NCI-H2081 (cell line): ENCODE measurements at places on chromosomes 5 and 9.

DNA sequence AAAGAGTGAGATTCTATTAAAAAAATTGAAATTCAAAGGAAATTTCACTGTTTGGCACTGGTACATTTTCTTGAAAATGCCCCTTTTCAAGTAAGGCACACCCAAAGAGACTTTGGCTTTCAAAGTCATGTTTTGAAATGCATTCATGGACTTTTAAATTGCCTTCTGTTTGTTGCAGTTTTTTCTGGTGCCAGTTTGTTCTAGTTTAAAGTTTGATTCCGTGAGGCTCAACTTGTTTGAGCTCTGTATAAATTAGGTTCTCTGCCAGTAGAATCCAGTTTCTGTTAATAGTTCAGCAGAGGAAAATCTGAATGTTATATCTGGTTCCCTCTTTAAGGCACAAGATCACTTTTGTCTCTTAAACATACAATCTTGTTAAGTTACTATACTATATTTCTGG, 16.4 kb downstream of the ATP6V0E1 start:
- no peak for DNase-seq

DNA sequence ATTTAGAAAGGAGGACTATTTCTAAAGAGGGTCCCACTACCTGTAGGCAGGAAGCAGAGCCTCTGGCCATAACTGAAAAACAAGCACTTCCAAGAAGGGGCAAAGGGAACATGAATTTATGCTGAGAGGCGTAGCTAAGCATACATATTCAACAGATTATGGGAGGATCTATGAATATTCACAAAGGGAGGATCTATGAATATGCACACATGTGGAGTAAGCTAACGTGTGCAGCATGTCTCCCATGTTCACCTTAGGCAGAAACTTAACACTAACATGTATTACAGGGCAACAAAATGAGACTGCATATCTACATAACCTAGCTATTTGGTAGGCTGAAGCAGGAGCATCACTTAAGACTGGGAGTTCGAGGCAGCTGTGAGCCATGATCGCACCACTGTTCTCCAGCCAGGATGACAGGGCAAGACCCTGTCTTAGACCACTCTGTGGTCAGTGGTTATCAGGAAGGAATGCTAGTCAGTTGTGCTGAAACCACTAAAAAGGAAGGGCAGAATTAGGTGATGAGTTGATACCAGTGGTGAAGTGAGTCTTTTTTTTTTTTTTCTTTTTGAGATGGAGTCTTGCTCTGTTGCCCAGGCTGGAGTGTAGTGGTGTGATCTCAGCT, 20.8 kb downstream of the FXN start:
- no peak for DNase-seq

DNA sequence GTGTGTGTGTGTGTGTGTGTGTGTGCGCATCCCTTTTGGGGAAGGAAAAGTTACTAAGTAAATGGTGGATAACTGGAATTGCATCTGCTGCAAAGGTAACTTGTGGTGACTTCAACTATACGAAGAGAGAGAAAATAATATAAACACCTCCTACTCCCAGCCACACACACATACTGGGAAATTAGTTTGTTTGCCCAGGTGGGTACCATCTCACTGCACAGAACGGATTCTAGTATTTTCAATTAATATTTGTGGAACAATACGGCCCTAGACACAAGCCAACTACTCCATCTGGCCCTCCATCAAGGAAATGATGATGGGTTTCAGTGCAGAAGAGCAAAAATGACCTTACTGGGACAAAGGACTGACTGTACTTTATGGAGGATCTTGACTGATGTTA, 32.2 kb upstream of the TXN start:
- DNase-seq: no peak

DNA sequence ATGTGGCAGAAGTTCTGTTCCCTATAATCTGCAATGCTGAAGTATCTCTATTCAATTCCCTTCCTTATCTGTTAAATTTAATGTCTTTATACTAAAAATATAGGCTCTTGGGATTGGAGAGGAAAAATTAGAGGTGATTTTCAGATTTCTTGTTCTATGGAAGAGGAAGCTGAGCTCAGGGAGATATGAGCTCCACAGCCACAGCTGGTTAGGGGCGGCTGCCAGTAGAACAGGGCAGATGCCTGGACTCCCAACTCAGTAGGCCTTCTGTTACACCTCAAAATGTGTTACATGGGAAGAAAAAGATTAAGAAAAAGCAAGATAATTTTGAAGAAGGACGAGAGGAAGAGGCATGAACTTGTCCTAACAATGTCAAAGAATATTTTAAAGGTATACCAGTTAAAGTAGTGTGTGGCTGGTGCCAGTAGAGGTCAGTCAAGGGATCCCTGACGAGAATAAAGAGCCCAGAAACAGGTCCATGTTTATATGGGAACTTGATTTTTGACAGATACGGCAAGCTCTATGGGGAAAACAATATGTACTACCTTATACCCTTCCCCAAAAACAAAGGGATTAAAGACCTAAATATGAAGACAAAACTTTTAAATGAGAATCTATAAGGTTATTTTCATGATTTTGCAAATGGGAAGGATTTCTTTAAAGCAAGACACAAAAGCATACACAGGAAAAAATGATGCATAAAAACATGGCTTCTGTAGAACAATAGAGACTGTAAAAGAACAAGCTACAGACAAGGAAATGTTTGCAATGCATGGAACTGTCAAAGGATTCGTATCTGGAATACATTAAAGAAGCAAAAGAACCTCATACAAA, 28.7 kb downstream of the DNAJC21 start:
- DNase-seq: peak; percentile 7

DNA sequence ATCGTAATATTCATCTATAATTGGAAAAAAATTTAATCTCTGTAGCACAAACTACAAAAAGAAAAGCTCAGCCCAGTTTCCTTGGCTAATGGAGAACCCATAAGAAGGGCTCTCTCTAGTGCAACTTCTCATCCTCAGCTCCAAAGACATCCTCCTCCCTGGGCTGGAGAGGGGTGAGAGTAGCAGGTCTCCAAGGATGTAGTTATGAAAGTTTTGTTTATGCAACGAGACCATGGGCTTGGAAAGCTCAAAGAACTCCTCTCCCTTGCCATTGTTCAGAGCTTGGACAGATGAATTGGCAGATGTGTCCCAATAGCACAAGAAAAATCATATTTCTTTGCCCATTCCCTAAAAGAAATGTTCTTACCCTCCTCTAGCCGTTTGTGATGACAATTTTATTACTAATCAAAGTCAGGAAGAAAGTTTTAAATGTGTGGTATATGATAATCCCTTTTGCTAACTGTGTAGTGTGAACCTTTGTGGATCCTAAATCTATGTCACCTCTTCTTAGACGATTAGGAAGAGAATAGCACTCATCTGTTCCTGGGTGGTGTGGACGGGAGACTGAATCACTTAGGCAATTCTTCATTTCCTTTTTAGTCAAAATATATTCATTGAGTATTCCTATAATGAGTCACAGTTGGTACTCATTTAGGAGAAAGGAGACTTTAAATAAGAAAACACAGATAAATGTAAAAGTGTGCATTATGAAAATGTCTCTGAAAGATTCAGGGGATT, 52.2 kb downstream of the GARNL3 start:
- DNase-seq: no peak

DNA sequence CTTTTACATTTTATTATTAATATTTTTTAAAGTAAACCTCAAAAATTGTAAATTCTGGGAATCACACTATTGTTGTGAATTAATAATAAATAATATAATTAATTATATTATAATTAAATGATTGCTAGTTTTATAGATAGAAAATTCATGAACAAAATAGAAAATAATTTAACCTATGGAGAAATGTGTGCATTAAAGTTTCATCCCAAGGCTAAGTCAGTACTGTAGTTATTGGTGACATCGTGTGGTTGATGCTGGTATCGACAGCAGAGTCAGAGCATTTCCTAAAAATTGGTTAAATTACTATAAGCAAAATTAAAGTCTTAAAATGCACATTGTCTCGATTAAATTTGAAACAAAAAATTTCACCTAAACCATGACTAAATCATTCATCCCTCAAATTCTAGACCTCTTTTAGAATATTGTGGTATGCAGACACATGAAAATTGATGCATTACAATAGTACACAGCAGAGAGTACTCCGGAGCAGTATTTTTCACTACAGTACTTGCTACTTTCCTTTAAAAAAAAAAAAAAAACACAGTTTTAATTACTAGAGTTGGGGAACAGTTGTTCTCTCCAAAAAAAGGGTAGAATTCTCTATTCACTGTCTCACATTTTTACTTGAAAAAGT, 73.9 kb downstream of the RORB start:
- DNase-seq: no peak

DNA sequence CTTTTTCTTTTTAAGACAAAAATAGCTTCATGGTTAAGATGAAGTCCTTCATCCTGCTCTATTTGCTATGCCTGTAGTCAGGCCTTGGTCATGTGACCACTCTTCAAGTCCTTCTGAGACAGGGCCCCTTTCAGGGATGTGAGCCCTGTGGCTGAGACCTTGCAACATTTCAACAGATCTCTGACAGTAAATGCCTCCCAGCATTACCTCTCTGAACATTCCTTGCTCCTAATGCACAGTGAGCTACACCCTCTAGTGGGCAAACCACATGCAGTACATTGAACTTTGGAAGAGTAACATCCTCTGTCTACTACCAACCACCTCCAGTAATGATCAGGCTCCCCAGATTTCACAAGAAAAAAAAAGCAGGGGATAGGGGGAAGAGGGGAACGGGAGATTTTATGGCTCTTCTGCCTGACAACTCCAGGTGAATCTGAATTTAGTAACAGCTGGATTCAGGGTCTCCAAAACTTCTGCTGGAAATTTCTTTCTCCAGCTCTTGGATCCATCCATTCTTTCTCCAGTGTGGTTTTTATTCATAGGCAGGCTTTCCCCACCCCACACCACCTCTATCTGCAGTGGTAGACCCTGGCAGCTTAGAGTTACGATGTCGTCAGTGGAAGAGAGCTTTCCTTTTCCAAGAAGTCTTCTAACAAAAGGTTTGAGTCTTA, 8.9 kb upstream of the FBXO38 start:
- DNase-seq: peak; percentile 39

DNA sequence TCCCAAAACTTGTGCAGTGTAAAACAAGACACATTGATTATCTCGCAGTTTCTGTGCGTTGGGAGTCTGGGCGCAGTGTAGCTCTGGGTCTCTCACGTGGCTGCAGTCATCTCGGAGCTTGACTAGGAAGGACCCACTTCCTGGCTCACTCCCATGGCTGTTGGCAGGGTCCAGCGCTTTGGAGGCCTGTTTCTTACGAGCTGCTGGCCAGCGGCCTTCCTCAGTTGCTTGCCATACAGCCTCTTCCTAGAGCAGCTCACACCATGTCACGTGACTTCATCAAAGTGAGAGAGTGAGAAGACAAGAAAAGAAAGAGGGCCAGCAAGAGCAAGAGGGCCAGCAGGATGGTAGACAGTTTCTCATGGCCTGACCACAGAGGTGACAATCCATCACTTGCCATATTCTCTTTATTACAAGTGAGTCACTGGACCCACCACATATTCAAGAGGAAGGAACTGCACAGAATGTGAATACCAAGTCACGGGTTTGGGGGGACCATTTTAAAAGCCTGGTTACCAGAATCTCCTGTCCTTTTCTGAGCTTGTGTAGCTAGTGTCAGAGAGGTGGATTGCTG, 36.2 kb downstream of the MCCC2 start:
- no peak for DNase-seq

DNA sequence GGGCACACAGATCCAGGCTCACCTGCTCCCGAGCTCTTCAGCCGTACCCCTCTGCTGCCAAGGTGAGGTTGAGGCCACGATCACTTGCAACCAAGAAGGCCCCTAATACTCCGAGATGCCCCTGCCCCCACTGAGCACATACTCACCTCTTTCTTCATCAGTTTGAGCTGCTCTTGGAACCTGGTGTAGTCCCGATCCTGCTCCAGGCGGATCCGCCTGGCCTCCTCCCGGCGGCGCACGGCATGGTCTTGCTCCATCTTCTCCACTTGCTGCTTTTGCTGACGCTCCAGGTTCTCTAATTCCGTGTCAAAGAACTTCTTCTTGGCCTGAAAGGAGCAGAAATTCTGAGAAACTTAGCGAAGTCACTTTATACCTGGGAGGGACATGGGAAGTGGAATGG, 75.7 kb upstream of the FBXW11 start:
- DNase-seq: no peak

DNA sequence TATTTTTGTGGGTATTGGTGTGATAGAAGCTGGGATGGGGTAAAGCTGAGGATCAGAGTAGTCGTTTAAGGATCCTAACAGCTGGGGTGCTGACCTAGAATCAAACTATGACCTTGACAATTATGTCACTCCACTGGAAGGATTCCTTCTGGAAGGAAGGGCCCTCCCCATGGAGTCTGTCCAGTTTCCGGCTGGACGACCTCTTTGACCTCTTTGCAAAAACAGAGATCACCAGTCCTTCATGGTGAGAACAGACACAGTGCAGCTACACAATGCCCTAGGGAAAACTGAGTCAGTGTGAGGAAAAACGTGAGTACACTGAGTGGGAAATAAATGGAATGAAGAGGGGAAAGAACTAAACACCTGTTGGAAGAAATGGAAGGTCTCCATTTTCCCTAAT, 445.6 kb downstream of the MAT2B start:
- DNase-seq: no peak

DNA sequence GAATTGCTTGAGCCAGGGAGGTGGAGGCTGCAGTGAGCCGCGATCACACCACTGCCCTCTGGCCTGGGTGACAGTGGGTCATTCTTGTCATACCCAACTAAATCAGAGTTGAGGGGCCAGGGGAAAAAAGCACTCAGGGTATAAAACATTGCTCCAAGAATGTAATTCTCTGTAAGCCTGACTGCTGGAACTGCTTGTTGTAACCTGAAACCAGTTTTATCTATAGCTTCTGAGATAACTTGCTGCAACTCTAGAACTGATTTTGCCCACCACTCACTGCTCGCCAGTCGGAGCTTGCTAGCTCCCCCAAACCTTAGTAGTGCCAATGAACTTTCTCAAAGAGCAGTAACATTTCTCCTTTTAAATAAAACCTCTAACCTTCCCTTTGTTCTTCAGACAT, 9.6 kb upstream of the MSH3 start:
- no peak for DNase-seq

- no peak for DNase-seq
These were observed 269.9 kb downstream of the MEF2C start for GRCh38 chr5:88613051-88613450.

DNA sequence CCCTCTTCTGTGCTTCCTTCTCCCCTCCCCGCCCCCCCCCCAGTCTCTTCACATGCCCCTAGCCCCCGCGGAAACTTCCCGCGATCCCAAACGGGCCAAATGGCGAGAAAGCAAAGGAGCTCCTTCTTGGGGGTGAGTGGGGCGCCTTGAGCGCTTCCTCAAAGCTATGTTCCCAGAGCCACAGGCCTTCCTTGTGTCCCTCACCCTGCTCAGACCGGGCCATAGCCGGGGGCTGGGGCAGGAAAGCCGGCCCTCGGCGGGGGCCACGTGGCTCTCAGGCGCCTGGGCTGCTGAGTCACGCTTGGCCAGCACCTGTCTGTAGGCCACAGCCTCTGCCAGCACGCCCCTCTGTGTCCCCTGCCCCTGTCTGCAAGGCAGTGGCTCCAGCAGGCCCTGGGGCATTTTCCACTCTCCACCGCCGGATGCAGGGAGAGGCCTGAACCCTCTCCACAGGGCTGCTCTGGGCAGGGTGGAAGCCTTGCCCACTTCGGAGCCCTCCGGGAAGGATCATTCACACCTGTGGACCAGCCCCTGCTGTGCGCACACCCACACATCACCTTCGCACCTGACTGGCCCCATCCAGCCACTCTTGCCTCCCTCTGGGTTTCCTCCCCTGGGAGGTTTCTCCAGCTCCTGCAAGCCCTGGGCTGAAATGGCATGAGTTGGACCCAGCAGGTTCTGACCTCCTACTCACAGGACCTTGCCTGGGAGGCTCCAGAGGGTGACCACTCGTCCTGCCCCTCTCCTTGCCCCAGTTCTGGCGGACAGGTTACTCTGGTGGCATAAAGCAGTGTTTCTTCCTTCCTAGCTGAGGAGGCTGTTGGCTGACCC, 1.2 kb upstream of the SQSTM1 start:
- DNase-seq: peak; percentile 57
